ENCODE measurements at places on chromosomes 6 and 20.

GRCh38 chr6:27138406-27138805 is 109.1 kb upstream of the PRSS16 start:
- DNase-seq = no peak

GRCh38 chr6:134724771-134725340 is 225.0 kb downstream of the ALDH8A1 start:
- DNase-seq = no peak

DNA sequence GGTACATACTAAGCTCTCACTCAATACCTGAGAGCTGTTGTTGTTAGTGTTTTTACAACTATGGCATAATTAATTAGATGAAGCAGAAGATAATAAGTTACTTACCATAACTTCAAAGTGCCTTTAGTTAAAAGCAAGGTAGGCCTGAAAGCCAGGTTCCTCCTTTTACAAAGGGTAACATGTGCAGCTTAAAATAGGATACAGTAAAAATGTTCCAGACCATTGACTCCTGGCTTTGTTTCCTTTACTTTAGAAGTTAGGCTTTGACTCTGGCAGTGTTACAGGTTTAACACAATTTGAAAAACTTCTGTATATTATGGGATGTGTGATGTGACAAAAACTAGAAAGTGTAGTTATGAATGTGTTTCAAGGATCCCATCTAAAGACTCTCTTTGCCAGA is 522.5 kb downstream of the EPM2A start:
- DNase-seq = no peak

DNA sequence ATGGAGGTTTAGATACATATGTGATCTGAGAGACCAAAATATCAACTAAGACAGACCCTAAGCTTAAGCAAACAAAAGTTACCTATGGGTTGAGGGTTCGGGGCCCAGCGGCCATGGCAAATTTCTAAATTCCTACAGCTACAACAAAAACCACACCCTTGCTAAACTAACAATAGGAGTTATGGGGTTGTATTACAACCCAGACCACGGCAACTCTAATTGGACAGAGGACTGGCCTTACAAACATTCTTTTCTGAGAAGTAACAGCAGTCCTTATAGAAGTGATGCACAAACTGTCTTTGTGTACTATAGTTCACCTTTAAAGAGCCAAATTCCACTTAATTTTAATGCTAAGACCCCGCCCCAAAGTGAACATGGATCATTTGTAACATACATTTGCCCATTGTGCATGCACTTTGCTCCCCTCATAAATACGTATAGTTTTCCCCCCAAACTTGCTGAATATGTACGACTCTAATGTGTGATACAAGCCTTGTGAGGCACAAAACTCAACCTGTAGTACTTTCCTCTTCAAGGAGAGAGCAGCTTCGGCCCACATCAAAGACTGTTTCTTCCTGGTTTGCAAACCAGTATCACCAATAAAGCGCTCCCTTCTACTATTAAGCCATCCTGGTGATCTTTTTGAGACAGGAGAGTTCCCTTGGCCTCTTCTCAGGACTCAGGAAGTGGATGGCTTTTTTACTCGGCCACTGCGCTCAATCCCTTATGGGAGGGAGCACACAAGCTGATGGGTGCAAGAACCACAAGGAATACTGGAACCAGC is 25.6 kb upstream of the MBOAT1 start:
- no peak for DNase-seq

DNA sequence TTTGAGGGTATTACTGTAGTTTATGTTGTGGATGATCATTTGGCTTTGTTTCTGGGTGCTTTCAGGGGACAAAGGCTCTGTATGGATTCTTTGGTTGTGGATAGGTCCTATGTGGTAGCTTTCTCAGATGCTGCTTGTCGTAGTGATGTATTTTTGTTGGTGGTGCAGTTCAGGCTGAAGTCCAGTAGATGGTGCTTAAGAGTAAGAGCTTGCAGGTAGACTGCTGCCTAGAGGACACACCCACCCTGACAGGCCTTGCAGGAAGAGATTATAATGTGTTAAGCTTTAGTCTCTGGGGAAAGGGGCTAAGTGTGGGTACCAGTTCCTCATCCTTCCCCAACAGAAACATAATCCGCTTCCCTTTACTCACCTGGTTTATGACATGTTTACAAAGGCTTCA is 62.6 kb upstream of the ADGRB3 start:
- DNase-seq = peak; percentile 0

- DNase-seq = no peak
Measured at GRCh38 chr6:23522792-23523547, 603.0 kb upstream of the NRSN1 start.

- DNase-seq = no peak
Measured at GRCh38 chr20:37439223-37439933, 81.7 kb upstream of the NNAT start.

DNA sequence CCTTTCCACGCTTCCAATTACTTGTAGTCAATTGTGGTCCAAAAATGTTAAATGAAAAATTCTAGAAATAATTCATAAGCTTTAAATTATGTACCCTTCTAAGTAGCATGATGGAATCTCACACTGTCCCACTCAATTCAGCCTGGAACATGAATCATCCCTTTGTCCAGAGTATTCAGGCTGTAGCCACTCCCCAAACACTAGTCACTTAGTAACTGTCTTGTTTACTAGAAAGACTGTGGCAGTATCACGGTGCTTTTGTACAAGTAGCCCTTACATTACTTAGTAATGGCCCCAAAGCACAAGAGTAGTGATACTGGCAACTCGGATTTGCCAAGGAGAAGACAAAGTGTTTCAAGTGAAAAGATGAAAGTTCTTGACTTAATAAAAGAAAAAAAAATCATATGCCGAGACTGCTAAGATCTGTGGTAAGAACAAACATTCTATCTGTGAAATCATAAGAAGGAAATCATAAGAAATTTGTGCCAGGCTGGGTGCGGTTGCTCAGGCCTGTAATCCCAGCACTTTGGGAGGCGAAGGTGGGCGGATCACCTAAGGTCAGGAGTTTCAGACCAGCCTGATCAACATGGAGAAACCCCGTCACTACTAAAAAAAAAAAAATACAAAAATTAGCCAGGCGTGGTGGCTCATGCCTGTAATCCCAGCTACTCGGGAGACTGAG is 168.5 kb upstream of the SIM1 start:
- no peak for DNase-seq

DNA sequence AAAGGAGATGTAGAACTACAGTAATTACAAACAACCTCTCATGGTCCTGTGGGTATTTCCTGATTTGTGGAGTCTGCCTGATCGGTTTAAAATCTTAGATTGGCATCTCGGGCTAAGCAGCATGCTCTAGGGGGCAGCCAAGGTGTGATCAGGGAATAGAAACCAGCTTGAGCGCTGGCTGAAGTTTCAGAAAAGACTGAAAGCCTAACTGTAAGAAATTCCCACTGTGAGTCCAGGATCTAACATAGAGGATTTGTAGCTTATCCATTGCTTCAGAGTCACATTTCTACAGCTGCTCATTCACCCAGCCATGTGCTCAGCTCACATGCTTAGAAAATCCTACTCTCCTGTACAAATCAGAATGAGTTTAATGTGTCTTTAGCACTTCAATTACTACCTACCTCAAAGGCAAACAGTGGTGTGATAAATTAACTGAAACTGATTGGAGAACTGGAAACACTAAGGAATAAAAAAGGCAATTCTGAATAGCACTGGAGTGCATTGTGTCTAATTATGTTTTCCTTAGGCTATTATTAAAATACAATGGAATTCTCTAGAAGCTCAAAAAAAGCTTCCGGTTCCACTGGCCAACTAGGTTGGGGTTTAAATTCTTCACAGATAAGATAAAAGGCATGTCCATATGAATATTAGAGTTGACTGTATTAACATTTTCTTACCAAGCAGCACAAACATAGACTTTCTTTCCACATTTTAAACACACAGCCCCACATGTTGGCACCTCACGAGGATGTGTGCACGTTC is 73.8 kb upstream of the MPC1 start:
- no peak for DNase-seq

GRCh38 chr6:41684311-41685180 is 46.3 kb downstream of the MDFI start:
- DNase-seq = no peak

GRCh38 chr6:79330704-79331103 is 96.2 kb upstream of the HMGN3 start:
- DNase-seq = no peak

DNA sequence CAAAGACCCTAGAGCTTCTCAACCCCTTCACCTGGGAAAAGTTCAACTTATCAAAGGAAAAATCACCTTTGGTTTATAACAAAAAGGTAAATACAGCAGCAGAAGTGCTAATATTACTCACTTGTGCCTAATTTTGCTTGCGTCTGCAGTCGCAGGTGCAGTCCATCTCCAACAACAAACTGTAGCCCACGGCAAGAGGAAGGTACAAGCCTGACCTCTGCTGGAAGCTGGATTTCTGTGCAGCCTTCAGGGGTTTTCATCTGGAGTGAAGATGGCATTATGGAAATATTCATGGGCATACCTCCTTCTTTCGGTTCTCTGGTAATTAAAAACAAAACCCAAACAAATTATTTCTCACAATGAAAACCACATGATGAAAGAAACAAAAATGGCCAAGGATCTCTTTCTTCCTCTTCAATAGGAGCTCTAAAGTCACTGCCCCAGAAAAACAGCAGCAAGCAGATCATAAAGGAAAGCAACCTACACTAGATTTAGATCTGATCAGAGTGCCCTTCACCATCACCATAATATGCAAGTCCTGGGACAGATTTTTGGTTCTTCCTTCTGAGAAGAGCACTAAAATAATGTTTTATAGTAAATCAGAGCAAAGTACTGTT is 7.8 kb downstream of the UBE3D start:
- no peak for DNase-seq

DNA sequence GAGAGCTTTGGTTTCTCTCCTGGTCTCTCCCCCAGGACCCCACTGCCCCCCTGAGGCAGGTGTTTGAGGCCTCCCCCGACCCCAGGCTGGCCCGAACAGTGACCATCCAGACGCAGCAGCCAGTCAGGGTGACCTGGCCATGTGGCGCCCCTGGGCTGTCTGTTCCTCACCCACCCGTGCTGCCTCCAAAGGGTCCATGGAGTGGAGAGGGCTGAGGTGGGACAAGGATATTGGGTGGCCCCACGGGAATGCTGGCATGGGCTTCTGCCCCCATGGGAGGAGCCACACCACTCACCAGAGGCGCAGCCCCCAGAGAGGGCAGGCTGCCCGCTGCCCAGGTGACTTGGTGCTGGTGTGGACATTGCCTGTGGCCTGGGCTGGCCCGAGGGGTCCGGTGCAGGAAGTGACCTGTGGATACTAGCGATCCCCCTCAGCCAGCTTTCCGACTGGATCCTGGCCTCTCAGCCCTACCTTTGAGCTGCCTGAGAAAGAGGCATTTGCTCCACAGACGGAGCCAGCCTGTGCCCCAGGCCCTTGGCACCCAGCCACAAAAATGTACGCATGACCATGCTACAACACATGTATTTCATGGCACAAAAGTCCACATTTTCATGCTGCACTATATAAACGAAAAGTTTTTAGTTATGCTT is 50.8 kb downstream of the BCAS4 start:
- DNase-seq = no peak

GRCh38 chr6:43262000-43262779 is 18.9 kb downstream of the TTBK1 start:
- DNase-seq = no peak

GRCh38 chr6:36985808-36986703 is at the start of gene MTCH1:
MTCH1 (minus strand) TSS chr6:36986196; CDS start chr6:36986173, 23 bp downstream.
- peak; percentile 88 for DNase-seq

- DNase-seq = no peak
Measured at GRCh38 chr6:22582417-22583205, 13.2 kb downstream of the HDGFL1 start.

DNA sequence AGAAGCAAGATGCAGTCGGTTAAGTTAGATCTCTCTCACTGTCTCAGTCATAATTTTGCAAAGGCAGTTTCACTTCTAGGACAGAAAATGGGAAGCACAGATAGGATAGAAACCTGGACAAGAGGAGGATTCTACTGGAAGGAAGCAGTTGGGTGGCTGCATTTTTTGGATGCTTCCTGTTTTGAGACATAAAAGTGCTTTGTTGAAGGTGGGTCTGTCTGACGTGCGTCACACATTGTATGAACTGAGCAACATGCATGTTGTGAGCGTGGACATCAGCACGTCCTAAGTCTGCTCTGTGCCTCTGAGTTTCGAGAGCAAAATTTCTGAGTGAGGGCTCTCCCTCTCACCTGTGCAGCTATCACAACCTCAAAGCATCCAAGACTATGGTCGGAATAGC is 68.7 kb upstream of the SNX9 start:
- DNase-seq = no peak

- DNase-seq = no peak
Measured at GRCh38 chr6:138869398-138869797, 73.5 kb downstream of the ECT2L start.

All from stimulated activated CD4-positive, alpha-beta T cell treated with anti-CD3 and anti-CD28 coated beads, Interleukin-2, amount 100 ng/mL, for 24 hours (primary cell).